ENCODE measurements at places on chromosomes 2 and 18. TPM values are rescaled to one million over a fixed set of nuclear protein-coding genes. Genes with fewer than 3 reads are reported as not detected.

DNA sequence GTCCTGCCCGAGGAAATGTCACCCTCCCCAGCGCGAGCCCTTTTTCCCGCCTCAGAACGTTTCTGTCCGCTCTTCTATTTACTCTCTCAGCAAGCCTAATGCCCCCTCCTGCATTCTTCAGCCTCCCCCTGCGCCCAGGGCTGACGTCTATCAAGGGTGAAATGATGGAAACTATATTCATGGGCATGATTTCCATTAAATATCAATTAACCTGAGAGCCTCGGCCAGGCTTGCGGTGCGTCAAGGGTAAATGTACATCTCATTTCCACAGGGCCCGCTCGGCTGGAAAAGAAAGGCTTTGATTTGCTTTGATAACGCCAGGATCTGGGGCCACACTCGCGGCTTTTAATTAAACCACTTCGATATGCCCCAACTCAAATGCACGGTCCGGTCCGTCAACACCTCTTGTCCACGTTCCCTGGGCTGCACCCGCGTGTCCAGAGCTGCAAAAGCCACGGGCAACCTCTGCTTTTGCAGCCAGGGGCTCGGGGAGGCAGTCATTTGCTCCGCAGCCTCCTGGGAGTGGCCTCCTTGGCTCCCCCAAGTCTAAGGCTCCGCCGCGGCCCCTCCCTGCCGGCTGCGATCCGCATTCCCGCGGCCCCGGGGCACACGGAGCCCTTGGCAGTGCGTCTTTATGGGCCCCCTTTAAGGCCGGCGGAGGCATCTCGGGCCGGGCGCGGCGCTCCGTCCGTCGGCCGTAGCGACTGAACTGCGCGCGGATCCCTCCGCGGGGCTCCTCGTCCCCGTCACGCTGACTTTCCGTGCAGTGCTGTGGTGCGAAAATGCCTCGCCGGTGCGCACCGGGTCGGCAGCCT is at the start of gene HOXD8:
TSS of gene HOXD8 (plus strand) at position 724 of the 815 bp plus-strand sequence. CDS start 662 bp downstream, outside the sequence.
- H3K4me3 ChIP-seq, result peak within 1 kb of the TSS; percentile 93
- H3K36me3 ChIP-seq, result no peaks in the 10 kb centered on the region
- H3K27ac ChIP-seq, result peak within 1 kb of the TSS; percentile 67
- H3K27me3 ChIP-seq, result no peaks in the 10 kb centered on the region
- peak; percentile 81 for DNase-seq

- H3K4me1 ChIP-seq, result no peaks in the 10 kb centered on the region
- no peaks in the 10 kb centered on the region for H3K36me3 ChIP-seq
- no peak overlapping the region for H3K27ac ChIP-seq
- H3K4me3 ChIP-seq, result no peak overlapping the region
- no peaks in the 10 kb centered on the region for H3K27me3 ChIP-seq
Measured at GRCh38 chr2:239787538-239788050, 237.5 kb downstream of the NDUFA10 start.

DNA sequence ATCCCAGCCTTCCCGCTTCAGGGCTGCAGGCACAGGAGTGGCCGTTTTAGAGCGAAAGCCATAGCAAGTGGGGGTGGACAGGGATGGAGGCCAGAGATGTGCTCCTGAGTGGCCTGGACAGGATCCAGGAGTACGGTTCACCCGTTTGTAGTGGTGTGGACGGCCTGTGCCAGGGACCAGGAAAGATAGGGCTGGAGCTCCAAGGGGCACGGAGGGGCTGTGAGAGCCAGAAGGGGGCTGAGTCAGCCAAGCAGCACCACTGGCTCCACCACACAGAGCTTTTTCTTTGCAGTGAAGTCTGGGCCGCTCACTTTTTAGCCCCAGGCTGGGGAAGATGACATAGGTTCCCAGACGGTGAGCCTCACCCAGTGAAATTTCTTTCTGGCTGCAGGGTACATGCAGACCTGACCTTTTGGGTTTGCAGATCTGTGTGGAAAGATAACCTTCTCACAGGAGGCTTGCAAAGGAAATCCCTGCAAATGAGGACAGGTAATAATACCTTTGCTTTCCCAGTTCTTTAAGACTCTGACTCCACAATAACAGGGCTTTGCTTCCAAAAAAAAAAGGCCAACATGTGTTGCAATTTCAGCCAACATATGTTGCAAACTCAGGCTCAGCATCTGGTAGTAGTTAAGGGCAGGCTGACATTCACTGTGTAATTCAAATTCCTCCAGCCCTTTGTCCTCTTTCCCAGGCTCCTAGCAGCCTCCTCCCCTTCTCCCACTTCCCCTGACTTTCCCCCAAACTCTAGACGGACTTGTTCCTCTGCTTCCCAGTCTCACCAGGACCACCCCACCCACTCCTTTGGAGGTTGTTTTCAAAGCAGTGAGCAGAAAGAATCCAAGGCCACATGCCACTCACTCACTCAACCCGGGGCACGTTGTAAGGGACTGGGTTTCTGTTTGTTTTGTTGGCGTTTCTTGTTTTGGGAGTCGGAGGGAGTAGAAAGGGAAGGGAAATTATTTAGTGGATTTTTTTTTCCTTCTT is 20.3 kb upstream of the LAPTM4A start:
- H3K4me1 ChIP-seq, result no peaks in the 10 kb centered on the region
- peaks cover 11% of the 10 kb centered on the region for H3K27me3 ChIP-seq
- no peak overlapping the region for H3K4me3 ChIP-seq
- no peaks in the 10 kb centered on the region for H3K36me3 ChIP-seq
- DNase-seq, result peak; percentile 4

DNA sequence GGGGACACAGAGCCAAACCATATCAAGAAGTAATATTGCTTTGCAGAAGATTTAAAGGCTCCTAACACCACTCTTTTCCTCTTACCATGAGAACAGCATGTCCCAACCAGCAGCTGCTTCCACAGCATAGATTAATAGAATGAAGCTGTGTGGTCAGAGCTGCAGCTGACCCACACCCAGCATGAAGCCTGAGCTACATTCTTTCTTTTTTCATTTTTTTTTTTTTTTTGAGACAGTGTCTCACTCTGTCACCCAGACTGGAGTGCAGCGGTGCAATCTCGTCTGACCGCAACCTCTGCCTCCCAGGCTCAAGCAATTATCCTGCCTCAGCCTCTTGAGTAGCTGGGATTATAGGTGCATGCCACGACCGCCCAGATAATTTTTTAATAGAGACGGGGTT is 289.8 kb downstream of the RAD51AP2 start:
- no peak overlapping the region for H3K4me3 ChIP-seq
- H3K36me3 ChIP-seq, result no peaks in the 10 kb centered on the region
- H3K27me3 ChIP-seq, result no peaks in the 10 kb centered on the region
- no peak overlapping the region for H3K27ac ChIP-seq
- H3K4me1 ChIP-seq, result no peaks in the 10 kb centered on the region

SF3B1 gene
- total RNA-seq, result 222 TPM

GRCh38 chr2:213847316-213847715 is 563.1 kb downstream of the SPAG16 start:
- H3K4me3 ChIP-seq, result no peak overlapping the region
- no peak for DNase-seq
- no peaks in the 10 kb centered on the region for H3K36me3 ChIP-seq

SIX3 gene
- not detected for total RNA-seq

ATP6V1C2 gene
- total RNA-seq, result not detected

DNA sequence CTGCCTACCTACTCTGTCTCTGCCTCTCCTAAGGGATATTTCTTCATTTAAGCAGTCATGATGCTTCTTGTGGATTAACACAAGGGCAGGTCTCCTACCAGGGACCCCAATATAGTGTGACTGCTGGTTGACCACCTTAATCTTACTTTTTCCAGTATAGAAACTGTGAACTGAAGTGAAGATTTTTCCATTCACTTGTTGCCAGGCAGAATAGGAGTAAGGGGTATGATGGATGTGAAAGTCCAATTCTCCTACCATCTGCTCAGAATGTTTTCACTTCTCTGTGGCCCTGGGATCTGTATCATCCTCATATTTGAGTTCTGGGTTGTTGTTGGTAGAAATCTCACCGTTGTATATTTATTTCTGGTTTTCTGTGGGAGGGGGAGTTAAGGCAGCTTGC is 247.8 kb downstream of the WDPCP start:
- no peaks in the 10 kb centered on the region for H3K27me3 ChIP-seq
- no peak overlapping the region for H3K4me3 ChIP-seq
- H3K36me3 ChIP-seq, result no peaks in the 10 kb centered on the region
- no peak overlapping the region for H3K27ac ChIP-seq
- no peaks in the 10 kb centered on the region for H3K4me1 ChIP-seq

ATOH8 gene
- 12.7 TPM for total RNA-seq

Measured in endothelial cell of umbilical vein (primary cell).